ENCODE measurements at places on chromosomes 1 and 21. TPM values are rescaled to one million over a fixed set of nuclear protein-coding genes. Genes with fewer than 3 reads are reported as not detected.
A peak's percentile ranks its signal among the peaks of the same experiment; 100 is the strongest.

DNA sequence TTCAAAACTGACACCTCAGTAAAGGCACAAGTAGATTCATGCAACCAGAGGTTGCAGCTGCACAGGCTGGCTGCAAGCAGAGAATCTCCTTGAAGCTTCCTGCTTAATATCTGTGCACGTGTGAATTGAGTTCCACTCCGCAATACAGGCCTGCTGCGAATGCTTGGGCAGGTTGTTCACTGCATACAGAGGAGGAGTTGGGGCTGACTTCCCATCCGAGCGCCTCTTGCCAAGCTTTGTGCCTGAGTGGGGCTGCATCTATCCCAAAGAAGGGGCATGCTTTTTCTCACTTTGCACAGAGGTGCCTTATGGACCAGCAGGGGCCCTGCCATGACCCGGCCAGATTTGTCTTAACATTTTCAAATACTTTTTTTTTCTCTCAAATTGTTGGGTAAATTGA is 17.9 kb upstream of the PADI1 start:
- no peak overlapping the region for H3K27ac ChIP-seq
- H3K4me1 ChIP-seq: no peaks in the 10 kb centered on the region
- H3K36me3 ChIP-seq: no peaks in the 10 kb centered on the region
- DNase-seq: peak; percentile 10
- H3K4me3 ChIP-seq: no peak overlapping the region
- no peaks in the 10 kb centered on the region for H3K27me3 ChIP-seq

DNA sequence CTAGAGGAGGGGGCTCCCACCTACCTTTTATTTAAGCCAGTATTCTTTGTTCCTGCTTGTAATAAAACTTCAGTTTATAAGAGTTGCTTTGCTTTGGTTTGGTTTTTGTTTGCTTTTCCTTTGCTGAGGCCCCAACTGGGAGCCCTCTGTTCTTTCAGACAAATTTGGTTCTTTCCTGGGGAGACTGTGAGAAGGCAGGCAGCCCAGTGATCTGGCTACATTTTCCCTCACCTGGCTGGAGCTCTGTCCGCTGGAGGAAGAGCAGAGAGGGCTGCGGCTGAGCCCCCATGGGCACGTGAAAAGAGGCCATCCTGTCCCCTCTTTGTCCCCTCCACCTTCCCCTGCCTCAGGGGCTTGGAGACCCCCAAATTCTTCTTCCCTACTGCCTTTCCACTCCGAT is 7.3 kb upstream of the SFN start:
- peak; percentile 40 for DNase-seq
- H3K4me1 ChIP-seq: no peaks in the 10 kb centered on the region
- peaks cover 54% of the 10 kb centered on the region for H3K36me3 ChIP-seq
- H3K27me3 ChIP-seq: no peaks in the 10 kb centered on the region
- H3K4me3 ChIP-seq: no peak overlapping the region

DNA sequence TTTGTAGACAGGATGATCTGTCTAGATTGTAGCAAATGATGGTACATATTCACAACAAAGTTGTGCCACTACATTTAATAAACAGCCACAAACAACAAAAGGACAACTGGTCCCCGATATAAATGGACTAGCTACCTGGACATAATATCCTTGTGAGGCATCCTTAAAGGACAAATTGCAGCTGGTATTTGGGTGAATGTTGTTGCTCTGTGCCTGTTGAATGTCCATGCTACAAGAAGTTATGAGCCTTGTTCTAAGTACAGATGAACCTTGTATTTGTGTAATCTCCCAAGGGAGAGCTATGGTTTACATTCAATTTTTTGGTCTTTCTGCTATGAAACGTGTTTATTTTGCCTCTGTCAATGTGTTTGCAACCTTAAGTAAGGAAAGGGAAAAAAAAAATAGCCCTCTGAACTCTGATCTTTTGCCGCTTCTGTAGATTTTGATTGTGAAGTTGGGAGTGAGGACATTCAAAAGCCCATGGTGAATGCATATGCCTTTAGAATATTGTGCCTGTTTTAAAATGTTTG is 26.5 kb downstream of the SFT2D2 start:
- H3K27me3 ChIP-seq: no peaks in the 10 kb centered on the region
- H3K36me3 ChIP-seq: no peaks in the 10 kb centered on the region
- H3K4me3 ChIP-seq: no peak overlapping the region
- H3K27ac ChIP-seq: no peak overlapping the region
- DNase-seq: no peak

DNA sequence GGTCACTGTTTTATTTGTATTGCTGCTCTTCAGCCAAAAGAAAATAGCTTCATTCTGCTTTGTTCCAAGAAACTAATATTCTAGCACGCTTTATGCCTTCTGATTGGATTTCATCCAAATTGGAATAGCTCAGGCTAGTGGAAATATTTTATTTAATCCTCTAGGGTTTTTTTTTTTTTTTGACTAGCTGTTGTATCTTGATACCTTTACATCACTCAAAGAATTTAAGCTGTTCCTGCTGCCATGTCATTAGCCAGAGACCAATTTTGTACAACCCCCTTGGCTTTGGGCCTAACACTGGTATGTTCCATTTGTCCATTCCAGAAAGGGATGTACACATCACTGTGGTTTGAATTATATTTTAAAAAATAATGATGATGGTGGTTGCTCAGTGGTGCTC is 103.0 kb downstream of the DISC1 start:
- DNase-seq: no peak
- no peaks in the 10 kb centered on the region for H3K27me3 ChIP-seq
- no peak overlapping the region for H3K27ac ChIP-seq

The ITPKB gene
- total RNA-seq: 61.2 TPM

Measured in sigmoid colon (tissue), 7 donors.